Ureter (tissue), 1 donor: ENCODE measurements at places on chromosomes 6 and 20. TPM values are rescaled to one million over a fixed set of nuclear protein-coding genes. Genes with fewer than 3 reads are reported as not detected.

The CST4 gene
- total RNA-seq: not detected

GRCh38 chr20:33522256-33522820, 32.4 kb downstream of the CBFA2T2 start:
- no peak for DNase-seq

DNA sequence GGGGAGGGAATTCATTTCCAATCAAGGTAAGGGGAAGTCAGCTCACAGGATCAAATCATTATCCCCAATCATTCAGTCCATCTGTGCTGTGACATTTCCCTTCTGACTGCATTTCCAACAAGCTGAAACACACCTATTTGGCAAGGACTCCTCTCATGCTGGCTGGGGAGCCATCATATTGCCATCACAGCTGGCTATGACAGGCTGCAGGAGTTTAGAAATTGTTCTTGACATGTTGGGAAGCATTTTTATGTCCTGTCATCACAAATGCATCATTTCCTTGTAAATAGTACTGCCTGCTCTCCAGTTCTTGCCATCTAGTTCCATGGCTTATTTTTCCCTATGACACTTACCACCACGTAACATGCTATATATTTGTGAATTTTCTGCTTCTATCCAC, 113.9 kb upstream of the TMEM170B start:
- DNase-seq: no peak

DNA sequence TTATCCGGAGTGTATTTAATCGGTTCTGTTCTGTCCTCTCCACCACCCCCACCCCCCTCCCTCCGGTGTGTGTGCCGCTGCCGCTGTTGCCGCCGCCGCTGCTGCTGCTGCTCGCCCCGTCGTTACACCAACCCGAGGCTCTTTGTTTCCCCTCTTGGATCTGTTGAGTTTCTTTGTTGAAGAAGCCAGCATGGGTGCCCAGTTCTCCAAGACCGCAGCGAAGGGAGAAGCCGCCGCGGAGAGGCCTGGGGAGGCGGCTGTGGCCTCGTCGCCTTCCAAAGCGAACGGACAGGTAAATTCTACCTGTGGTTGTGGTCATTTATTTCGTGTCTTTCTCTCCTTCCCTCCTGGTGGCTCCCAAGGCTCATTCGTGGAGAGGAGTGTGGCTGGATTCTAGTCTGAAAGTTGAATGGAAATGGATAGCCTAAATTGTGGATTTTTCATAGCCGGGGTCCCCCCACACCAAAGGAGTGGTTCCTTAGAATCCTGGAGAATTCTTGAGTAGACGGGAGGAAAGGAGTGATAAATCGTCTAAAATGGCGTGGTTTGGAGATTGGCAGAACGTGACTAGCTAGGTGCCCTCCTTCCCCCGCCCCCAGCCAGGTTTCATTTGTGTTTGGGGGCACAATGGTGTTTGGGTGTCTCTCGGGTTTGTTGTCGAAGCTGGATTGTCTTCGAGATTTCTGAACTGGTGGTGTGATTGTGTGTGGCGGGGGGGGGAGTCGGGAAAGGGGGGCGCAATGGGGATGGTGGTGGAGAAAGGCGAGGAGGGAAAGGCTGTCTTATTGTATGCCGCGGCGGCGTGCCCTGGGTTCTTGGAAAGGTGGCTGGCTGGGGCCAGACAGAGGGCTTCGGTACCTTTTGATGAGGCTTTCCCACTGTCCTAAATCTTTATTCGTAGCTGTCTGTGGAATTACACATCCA, 673 bp downstream of the MARCKS start:
- DNase-seq: peak; percentile 52

DNA sequence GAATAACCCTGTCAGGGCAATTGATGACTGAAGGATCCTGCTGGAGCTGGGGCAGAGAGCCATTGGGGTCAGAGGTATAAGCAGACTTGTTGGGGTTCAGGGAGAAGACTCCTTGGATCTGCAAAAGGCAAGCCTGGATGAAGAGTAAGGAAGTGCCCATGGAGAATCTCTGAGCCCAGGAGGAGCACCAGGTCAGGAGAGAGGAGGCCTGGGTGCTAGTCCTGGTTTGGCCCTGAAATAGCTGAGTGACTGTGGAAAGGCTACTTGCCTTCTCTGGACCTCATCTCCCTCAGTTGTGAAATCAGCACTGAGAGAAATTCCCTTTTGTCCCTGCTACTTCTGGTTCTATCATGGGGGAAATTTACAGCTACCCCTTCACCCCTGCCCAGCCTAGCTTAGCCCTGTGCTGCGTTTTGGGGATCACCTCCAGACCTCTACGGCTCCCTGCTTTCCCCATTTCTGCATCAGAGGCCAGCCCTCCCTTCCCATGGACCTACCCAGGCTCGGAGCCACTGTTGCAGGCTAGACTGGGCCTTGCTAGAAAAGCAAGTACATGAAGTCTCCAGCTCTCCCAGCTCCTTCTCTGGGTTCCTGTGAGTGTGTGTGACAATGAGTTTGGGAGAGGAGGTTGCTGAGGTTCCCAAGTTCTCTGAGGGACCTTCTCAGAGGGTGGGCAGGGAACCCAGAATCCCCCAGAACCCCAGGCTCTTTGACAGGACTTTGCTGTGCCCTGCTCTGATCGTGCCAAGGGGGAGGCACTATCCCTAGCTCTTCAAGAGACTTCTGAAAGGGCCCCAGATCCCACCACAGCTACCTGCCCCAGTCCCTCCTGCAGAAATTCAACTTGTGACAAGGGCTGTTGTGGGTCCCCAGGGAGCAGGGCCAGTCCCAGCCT, 2.3 kb upstream of the NCR2 start:
- DNase-seq: no peak

GRCh38 chr6:26327450-26328264, 37.3 kb upstream of the BTN3A2 start:
- no peak for DNase-seq

The EBF4 gene
- total RNA-seq: 30.3 TPM

GRCh38 chr6:147226163-147226724, 22.0 kb downstream of the STXBP5 start:
- DNase-seq: no peak

GRCh38 chr6:169794317-169795055, 43.1 kb downstream of the ERMARD start:
- DNase-seq: no peak

GRCh38 chr6:156169371-156169770, 607.8 kb upstream of the ARID1B start:
- DNase-seq: no peak

DNA sequence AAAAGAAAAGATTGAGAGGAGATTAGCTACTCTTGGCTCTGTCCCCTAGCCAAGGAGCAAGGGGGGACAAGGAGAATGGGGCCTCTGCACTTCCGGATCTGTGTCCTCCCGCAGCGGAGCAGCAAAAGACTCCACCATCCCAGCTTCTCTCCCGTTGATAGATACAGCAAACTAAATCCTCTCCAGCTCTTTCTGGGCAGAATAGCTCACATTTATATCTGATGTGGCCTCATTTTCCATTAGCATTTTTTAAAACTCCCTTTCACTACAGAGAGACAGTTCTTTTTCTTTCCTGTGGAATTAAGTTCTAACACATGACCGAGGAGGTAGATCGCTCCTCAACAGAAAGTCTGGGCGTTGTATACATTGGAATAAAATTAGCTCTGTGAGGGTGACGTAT, 260.9 kb upstream of the SOX4 start:
- DNase-seq: no peak

DNA sequence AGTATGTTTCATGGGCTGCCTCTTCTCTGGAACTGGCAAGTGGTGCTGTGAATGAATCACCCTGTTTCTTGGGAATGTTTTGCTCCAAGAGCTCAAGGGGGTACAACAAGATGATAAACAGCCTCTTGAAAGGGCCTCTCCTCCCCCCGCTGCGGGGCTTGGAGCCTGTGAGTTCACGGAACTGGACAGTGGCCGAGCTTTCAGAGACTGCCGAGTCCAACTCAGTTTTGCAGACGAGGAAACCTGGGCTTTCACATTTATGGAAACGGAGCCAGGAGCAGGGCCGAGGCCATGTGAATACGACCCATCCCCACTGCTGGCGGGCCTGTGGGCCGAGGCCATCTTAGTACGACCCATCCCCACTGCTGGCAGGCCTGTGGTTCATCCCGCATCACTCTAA, 18.2 kb upstream of the SRC start:
- DNase-seq: peak; percentile 76

DNA sequence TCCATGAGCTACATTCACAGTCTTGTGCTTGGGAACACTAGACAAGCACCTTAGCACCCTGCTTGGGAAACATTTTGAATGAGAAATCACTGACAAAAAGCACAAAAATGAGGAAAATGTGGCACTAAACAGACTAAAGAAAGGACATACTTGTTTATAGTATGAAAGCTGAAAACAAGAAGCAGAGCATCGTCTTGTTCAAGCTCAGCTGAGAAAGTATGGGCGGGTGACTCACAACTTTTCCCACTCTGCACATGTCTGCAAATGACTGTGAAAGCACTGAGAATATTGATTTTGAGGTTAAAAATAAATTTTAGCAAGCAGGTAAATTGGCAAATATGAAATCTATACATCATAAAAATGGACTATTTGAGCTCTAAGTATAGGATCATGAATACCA, 725.3 kb downstream of the COL12A1 start:
- DNase-seq: no peak

The SNX21 gene
- 31.4 TPM for total RNA-seq

DNA sequence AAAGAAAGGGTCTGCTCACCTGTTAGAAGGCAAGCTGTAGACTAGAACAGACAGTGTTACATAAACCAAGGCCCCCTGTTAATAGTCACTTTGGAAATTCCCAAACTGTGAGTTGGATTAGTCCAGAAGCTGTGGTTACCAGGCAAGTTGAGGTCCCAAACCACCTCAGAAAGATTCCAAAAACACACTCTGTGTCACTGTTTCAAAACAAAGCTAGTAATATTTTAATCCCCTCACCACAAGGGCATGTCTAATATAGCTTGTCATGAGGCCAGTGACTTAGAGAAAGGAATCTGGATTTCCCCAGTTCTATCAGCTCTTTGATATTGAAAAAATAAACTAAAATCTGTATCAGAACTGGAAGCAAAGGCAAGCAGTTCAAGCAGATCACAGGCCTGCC, 244.6 kb downstream of the HAO1 start:
- no peak for DNase-seq

GRCh38 chr20:49420811-49421295, 61.6 kb downstream of the KCNB1 start:
- DNase-seq: no peak

The SLC22A23 gene
- total RNA-seq: 42.4 TPM

DNA sequence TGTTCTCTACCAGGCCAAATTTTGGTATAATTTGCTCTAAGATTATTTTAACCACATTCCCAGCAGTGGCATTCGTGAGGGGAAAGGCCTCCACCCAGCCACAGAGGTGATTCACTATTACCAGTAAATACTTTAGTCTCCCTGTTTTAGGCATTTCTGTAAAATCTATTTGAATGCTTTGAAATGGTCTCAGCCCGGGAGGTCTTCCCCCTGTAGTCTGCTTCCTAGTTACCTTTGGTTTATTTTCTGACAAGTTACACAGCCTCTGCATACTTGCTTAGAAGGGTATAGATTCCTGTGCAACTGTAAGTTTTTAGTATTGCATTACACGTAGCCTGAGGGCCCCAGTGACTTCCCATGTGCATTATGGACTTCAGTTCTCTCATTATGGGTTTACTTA, 248.7 kb downstream of the C6orf118 start:
- DNase-seq: no peak

The FOXC1 gene
- 41.9 TPM for total RNA-seq

DNA sequence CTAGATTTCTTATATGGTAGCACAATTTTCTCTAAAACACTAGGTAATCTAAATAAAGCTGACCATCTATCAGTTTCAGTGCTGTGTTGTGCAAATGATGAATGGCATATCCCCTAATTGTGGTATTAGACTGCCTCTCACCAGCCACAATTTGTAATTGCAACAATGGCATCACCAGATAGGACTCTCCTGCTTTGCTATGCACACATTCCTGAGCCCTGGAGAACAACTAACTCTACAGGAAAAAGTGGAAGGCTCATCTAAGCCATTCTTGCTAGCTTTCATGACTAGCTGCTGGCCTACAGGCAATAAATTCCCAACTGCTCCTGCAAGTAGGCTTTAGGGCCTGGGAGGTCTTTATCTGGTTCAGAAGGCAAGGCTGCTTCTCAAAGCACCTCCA, 974.1 kb downstream of the EYS start:
- DNase-seq: no peak

The MYCT1 gene
- total RNA-seq: 11.5 TPM
